ENCODE measurements at places on chromosomes 13 and 19.

GRCh38 chr13:95858286-95859075 lies 181.5 kb downstream of the DNAJC3 start:
- DNase-seq, result no peak

GRCh38 chr13:40432018-40432978 lies 234.1 kb downstream of the FOXO1 start:
- DNase-seq, result no peak

GRCh38 chr13:45705918-45706317 lies 3.8 kb downstream of the CBY2 start:
- no peak for DNase-seq

DNA sequence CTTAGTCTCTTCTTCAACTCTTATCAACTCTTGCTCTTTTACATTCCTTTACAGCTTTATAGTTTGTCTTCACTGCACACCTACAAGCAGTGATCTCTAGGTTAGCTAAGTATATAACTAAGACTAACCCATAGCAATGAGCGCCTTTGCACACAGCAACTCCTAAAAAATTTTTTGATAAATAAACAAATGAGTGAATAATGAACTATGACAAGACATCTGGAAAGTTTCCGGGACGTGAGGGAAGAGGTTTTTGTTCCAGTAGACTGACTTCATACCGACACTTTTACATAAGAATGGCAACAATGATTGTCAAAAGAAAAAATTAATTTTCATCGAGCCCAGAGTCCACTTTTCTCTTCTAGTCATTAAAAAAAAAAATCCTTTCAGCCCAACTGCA lies 98.3 kb downstream of the ELF1 start:
- DNase-seq, result no peak

- no peak for DNase-seq
Measured at GRCh38 chr13:24313439-24313838, 4.1 kb downstream of the C1QTNF9 start.

DNA sequence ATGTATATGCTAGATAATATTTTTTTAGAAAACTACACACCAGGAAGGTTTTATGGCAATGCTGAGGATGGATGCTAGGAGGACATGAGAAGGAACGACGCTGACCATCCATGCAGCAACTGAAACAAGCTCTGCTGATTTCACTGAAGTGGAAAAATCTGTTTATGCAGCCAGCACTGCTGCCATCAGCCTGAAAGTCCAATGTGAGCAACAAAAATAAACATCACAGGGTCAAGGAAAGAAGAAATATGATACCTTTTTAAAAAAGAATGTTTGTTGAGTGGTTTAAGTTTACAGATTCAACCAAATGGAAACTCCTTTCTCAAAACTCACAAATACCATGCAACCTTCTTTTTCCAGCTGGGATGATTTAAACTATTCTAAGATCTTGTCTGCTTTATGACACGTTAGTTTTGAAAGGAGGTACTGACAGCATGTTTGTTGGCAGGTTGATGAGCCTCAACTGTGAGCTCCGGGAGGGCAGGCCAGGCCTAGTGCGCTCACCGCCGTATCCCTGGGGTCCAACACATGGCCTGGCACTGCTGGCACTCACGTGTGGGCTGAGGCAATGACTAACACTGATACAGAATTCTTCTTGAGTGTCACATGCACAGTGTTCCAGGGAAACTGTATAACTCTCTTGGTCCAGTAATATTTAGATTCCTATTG lies 46.8 kb downstream of the LATS2 start:
- no peak for DNase-seq

DNA sequence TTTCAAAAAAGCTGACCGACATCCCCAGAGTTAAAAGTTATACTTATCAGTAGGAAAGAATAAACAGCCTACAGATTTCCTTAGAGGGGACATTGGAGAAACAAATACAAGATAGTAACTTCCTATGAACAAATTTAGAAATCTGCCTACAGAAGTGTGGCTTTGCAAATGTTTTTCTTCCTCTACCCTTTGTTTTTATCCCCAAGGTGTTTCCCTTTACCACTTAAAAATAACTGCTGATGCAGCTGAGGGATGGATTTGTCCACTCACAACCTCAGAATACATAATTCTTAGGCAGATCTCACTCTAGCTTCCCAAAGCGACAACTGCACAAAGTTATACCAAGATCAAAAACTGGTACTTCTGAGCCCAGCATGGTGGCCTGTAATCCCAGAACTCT lies 20.9 kb downstream of the MED4 start:
- DNase-seq, result no peak

DNA sequence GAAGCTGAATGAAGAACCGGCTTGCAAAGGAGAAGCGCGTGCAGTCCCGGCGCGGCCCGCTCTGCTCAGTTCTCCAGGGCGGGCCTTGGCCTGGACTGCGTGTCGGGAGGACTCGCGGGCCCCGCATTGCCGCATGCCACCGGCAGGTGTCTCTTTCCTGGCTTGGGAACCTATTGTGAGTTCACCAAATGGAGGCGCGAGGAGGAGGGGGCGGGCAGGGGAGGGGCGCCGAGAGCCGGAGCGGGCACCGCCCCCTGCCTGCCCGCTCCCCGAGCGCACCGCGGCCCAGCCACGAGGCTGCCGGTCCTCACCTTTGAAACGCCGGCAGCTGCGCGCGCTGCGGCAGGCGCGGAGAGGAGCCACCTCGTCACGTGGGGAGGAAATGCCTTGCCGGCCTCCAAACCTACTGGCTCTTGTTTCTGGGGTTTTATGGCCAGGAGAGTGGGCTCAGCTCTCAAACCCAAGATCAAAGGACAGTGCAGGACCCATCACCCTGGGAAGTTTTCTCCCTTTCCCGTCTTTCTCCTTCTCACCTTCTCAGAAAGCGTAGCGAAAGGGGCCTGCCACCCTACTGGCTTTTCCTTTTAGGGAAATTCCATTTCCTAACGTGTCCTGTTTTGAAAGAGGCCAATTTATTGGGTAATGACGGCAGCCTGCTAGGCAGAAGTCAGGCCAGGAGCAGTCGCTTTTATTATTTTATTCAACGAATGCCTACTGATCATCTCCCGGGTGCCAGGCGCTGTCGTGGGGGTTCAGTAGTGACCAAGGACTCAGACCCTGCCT lies 13.8 kb upstream of the UBE2L5 start:
- DNase-seq, result peak; percentile 95

DNA sequence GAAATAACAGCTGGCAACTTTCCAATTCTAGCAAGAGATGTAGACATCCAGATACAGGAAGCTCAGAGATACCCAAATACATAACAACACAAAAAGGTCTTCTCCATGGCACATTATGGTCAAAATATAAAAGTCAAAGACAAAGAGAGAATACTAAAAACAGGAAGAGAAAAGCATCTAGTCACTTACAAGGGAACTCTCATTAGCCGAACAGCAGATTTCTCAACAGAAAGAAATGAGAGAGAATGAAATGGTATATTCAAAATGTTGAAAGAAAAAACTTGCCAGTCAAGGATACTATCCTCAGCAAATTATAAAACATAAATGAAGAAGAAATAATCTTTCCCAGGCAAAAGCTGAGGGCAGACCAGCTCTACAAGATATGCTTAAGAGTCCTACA lies 12.4 kb downstream of the ZNF780A start:
- no peak for DNase-seq

DNA sequence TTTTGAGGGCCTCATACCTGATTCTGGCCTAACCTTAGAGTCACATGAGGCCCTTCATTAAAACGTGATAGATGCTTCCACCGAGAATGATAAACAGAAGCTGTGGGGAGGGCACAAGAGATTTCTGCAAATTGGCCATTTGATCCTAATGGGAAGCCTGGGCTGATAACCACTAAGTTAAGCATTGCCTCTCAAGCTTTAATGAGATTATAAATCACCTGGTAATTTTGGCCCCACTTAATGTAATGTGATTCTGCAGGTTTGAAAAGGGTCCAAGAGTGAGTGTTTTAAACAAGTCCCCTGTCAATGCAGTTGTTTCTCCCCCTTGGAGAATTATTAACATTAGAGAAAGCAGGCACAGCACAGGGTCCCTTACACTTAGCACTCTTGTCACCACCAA lies 42.0 kb downstream of the ZNF486 start:
- no peak for DNase-seq

DNA sequence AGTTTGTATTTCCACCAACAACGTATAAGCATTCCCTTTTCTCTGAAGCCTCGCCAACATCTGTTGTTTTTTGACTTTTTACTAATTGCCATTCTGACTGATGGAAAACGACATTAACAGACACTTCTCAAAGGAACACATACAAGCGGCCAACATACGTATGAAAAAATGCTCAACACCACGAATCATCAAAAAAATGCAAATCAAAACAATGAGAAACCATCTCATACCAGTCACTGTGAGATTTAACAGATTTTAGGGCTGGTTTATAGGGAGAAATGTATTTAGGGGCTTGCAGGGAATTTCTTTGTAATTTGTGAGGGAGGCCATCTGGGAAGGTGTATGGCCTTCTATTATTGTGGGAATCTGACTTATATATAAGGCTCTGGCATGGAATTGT lies 2.8 kb upstream of the DZIP1 start:
- no peak for DNase-seq

- no peak for DNase-seq
Measured at GRCh38 chr19:15268928-15269253, 36.6 kb upstream of the EPHX3 start.

DNA sequence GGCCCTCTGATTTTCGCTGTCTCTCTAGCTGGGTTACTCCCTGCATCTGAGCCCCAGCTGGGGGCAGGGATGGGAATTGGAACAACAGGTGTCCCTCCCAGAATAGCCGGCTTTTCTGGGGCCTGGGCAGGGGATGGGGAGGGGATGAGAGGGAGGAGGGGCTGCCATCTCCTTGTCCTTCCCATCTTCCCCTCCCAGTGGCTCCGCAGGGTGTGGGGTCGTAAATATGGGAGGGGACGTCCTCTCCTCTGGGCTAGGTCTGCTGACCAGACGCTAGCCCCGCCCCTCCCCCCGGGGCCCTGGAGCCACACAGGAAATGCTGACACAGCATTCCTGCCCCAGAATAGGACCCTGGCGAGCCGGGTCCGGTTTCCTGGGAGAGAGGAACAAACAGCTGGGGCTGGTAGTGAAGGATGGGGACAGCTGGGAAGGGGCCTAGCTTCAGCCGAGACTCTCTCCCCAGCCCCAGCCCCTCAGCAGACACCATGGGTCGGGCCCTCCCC lies 1.1 kb downstream of the RYR1 start:
- DNase-seq, result no peak

- DNase-seq, result no peak
Measured at GRCh38 chr19:10981252-10981895, 20.5 kb downstream of the SMARCA4 start.

DNA sequence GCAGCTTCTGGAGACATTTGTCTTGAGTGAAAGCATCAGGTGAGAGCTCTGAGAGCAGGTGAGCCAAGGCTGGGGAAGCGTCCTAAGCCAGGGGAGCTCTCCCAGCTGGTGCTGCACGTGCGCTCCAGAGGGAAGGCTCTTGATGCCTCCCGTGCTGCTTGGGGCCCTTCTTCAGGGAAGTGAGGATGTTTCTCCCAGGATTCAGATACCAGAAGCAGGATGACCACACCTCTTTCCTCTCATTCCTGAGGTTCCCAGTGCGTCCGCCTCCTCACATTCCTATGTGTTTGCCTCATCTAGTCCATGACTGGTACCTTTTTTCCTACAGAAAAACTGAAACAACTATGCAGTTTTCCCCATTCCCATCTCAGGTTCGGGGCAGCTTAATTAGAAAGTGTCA lies 231.0 kb upstream of the IRS2 start:
- DNase-seq, result no peak

- no peak for DNase-seq
Measured at GRCh38 chr19:9909251-9909650, 27.1 kb downstream of the OLFM2 start.

DNA sequence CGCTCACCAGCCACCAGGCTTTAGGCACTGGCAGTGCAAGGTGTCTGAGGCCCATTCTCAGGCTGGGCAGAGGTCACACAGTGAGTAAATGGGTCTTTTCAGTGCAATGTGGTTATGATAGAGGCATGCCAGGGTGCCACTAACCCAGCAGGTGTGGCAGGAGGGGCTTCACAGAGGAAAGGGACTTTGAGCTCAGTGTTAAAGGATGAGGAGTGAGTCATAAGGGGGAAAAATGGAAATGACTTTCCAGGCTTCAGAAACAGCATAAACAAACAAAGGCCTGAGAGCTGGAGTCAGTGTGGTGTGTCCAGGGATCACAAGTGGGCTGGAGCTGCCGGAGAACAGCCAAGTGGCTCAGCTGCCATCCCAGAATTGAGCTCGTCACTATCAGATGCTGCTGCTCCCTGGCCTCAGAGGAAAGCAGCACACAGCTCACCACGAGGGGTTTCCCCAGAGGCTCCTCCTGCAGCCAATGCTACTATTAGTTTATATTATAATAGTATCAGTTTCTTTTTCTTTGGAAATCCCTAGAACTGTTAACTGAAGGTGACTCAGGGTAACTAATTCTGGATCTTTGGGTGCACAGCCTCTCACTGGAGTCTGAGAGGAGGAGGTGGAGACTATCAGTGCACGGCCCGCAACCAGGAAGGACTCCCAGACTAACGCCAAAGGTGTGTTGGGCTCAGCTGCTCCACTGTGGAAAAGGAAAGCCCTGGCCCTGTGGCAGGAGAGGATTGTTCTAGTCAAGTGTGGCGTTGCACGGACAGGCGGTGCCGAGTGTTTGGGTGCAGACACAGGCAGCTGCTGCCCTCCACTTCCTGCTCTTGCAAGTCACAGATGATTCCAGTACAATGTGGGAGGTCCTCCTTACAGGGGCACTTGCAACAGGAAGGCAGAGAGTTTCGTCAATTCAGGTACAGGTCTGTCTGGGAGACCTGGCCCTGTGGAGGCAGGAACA lies 39.5 kb downstream of the DHRS12 start:
- peak; percentile 51 for DNase-seq

GRCh38 chr19:15562861-15563260 lies 52.2 kb upstream of the CYP4F8 start:
- no peak for DNase-seq

GRCh38 chr19:56136362-56136761 lies 4.7 kb upstream of the ZNF444 start:
- DNase-seq, result no peak

DNA sequence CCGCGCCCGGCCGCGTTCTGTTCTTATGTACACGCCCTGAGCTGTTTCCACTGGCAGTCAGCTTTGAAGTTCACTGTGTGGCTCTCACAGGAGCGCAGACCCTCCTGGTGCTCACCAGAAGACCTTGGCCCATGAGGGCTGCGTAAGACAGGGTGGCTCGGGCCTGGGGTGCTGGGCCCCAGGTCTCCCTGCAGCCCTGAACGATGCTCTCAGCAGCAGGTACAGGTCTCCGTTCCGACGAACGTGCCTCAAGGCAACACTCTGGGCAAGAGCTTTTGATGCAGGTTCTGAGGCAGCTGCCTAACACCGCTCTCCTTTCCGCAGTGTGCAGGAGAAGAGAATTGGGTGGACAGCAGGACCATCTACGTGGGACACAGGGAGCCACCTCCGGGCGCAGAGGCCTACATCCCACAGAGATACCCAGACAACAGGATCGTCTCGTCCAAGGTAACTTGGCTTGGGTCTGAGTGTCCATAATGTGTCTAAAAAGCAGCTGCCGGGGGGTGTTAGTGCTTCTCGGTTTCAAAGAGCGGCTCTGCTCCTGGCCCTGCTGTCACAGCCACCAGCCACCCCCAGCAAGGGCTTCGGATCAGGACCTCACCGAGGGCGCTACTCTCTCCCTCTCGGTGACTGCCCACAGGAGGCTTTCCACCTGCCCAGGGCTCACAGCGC lies 95.1 kb downstream of the ATP11A start:
- no peak for DNase-seq
